ENCODE measurements at places on chromosomes 3 and 15.

DNA sequence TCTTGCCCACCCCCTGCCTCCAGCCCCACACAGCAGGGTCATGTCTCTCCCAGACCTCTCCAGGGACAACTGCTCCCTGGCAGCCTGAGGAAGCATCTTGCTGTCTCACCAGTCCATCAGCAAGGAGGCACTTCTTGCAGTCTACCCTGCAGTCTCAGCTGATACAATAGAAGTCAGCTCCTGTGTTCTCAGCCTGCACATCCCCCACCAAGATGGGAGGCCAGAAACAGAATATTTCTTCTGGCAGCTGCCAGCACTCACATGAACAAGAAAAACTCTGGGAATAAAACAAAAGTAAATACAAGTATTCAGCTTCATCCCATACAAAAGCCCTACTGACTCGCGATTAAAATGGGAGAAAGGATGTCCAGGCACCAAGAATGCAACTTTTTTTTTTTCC, 457.4 kb upstream of the PROK2 start:
- DNase-seq, result no peak

DNA sequence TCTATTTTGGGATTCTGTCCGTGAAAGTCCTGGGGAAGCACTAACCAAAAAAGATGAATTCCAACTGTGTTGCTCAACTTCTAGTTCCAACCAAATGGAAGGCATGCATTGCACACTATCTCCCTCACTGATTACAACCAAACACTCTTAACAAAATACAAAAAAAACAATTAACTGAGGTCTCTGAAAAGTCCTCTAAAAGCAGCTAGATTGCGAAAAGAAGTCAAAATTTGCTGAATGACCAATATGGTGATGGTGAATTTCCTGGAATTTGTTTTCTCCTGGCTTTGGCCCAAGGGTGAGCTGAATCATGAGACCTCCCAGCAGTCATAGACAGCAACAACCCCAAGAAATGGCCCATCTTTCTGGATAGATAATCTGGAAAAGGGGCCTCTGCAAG, 28.3 kb downstream of the CYP19A1 start:
- DNase-seq, result no peak

DNA sequence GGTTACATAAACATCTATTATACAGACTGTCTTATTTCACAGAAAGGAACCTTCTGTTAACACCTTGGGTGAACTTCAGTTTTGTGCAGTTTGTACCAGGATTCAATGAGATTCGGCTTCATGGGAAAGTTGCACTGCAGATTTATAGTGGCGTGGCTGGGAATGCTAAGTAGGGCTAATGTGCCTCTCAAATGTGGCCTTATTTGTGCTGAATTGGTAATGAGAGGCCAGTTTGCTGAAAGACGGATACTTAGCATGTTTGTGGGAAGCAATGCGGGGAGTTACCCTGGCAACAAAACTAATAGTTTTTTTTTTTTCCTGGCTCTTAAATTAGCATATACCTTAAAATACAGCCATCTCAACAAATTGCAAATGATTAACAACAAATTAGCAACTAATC, 28.6 kb upstream of the CEMIP start:
- no peak for DNase-seq

DNA sequence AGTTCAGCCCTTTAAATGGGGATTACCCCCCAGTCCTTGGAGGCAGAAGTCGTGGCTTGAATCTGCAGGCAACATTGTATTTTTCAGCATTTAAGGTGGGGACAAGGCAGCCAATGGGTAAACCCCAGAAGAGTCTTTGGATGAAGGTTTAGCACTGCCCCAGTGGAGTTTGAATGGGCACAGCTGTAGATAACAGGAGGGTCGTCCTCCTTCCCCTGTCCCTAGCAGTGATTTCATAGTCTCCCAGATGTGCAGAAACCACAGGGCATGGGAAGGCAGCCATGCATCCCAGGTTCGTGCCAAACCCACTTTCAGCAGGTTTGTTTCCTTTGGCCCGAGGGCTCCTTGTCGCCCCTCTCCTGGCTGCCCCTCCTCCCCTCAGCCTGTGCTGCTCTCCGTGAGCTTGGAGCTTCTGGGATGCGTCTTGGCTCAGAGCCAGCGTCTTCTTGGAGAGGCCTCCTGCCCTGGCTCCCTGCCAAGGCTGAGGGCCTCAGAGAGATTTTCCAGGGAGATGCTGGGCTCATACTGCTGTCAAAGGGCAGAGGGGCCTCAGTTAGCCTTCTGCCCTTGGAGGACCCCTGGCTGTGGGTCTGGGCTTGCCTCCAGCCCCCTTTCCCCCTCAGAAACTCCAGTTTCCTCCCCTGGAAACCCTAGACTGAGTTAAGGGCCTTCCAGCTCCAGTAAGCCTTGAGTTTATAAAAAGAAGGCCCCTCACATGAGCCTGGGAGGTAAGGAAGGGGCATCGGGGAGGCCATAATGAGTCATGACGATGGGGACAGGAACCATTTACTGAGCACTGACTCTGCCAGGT, 48.9 kb upstream of the POLG start:
- no peak for DNase-seq

- no peak for DNase-seq
Observed at GRCh38 chr15:74788042-74788682, 6.3 kb downstream of the CSK start.

DNA sequence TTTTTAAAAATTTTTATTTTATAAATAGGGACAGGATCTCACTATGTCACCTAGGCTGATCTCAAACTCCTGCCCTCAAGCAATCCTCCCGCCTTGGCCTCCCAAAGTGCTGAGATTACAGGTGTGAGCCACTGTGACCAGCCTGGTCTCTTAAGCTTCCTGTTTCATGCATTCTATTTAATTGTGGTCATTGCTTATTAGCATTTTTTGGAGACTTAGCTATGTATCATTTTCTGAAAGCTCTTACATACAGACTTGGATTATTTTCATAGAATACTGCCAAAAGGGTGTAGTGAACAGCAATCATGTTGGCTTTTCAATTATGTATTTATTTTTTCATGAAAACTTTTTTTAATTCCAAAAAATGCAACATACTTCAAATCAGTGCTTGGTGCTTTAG, 51.5 kb upstream of the DCUN1D1 start:
- DNase-seq, result no peak

DNA sequence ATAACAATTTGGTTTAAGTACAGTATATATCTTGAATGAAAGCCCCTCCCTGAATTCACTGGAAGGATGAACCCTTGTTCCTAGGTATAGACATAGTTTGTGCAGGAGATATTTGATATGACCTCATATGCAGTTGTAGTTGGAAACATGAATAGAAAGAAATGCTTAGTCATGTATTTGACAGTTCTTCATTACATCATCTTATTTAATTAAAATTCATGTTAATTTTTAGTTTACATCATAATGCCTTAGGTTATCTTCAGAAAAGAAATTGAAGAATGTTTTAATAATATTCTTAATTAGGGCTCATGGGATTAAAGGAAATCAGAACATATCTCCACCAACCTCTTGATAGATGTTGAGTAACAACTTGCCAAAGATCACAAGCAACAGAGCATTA, 19.2 kb downstream of the SLC2A2 start:
- DNase-seq, result no peak

DNA sequence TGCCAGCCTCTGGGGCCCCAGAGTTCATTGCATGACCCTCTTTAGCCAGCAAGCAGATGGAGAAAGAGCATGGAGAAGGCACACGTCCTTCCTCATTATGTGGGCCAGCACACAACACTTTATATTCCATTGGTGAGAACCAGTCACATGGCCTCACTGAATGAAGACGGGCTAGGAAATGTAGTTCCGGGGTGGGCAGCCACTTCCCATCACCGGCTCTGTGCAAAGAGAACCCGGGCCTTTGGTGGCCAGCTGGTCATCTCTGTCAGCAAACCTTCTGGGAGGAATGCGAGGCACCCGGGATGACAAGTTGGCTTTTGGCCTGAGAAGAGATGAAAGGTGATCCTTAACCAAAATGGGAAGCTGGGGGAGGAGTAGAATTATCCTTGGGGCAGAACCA, 90.2 kb upstream of the VGLL4 start:
- DNase-seq, result no peak

GRCh38 chr3:58324391-58325390, 8.0 kb upstream of the PXK start:
- DNase-seq, result no peak

- peak; percentile 30 for DNase-seq
Observed at GRCh38 chr15:52677593-52678467, 1.4 kb downstream of the ATOSA start.

- no peak for DNase-seq
Observed at GRCh38 chr15:29784413-29784812, 37.9 kb downstream of the TJP1 start.

- DNase-seq, result no peak
Observed at GRCh38 chr3:173747427-173747826, 349.9 kb downstream of the NLGN1 start.

GRCh38 chr3:58048301-58048700, 40.1 kb downstream of the FLNB start:
- DNase-seq, result no peak

DNA sequence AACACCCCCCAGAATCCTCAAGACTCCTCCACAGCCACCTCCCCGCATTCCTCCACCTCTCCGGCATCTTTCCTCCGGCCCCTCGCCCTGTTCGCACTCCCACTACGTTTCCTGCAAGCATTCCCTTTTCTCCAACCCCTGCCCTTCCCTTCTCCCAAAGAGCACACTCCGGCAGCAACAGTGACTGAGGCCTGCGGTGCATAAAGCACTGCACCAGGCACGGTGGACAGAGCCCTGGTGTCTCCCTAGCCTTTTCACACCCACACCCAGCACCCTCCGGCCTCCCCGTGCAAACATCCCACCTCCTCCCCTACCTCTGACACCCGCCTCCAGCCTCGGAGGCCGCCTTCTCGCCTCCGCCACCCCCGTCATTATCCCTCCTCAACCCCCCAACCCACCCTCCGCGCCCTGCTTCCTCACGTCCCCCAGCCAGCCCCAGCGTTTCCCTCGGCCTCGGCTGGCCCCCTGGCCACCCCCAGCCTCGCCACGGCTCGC, 577 bp downstream of the ZNF148 start:
- no peak for DNase-seq

DNA sequence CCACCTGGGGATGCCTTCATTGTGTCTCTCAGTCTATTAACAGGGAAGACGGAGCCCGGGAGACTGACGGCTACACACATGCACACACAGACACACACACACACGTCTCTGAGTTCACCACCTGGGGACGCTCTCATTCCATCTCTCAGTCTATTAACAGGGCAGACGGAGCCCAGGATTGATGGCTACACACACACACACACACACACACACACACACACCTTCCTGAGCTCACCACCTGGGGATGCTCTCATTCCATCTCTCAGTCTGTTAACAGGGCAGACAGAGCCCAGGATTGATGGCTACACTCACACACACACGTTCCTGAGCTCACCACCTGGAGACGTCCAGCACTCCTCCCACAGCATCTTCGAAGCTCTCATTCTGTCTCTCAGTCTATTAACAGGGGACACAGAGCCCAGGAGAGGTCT, 143.9 kb downstream of the OR4M2 start:
- DNase-seq, result no peak

DNA sequence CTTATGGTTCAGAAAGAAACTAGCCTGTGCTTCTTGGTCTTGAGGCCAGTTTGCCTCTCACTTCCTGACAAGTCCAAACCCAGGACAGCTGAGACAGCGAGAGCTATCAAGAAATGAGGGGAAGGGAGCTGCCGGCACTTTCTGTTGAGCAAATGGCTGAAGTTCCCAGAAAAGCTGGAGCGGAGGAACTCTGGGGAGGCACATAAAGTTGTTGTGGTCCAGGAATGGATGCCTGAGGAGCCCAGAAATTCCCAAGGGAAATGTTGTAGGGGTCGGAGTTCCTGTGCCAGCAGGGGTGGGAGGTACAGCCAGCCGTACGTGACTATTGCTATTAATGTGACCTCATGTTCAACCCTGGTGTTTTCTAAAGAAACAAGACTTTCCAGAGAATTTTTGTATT, 98.8 kb upstream of the TNFAIP8L3 start:
- no peak for DNase-seq

- DNase-seq, result peak; percentile 47
Observed at GRCh38 chr3:30658328-30659052, 52.1 kb downstream of the TGFBR2 start.

DNA sequence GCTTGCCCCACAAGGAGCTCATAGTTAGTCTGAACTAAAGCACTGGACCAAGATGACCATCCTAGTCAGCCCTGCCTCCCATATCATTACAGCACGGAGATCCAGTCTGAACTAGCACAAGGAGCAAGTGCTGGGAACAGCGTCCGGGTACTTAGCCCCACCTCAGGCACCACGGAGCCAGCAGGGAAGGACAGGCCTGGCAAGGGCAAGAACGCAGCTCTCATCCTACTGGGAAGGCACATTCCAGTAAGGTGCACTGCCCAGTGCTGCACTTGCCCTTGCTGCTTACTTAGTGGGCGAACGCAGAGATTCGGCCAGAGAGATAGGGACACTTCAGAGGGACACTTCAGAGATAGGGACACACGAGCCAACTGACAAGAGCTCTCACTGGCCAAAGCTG, 27.6 kb downstream of the SEC61A1 start:
- DNase-seq, result no peak

GRCh38 chr15:96334705-96335410, 4.4 kb downstream of the NR2F2 start:
- DNase-seq, result no peak

DNA sequence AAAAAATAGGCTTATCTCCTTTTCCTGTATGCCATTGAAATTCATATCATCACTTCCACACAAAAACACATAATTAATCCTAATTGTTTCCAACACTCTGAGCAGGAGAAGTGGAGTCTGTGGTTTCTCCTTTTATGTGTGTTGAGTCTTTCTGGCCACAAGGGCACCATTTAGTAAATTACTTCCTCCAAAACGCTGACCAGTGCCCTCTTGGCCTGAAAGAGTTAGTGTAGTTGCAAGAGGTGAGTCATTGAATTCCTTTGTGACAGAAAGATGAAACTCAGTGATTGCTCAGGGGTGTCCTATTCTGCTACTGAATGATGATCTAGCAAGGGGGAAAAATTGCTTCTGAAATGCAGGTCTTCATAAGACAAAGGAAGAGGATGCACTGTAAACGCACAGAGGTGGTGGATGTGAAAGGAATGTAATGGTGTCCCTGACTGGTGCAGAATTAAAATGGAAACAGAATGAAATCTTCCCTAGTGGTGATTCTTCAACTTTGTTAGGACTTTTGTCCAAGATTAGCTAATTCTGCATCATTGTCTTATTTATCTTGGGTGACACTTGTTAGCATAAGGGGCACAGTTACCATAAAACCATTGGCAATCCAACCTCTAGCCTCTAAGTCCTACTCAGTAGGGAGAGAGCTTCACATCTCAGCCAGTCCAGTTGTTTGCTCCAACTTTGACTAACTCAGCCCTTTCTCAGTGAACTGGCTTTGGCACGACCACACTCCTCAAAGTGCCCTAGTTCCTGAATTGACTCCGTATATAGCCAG, 208.4 kb upstream of the NANOGP8 start:
- no peak for DNase-seq

Data from stimulated activated CD4-positive, alpha-beta T cell treated with anti-CD3 and anti-CD28 coated beads, Interleukin-12 subunit alpha, Interleukin-12 subunit beta, amount 100 ng/mL, for 24 hours (primary cell).